ENCODE measurements at places on chromosomes 3 and 15. TPM values are rescaled to one million over a fixed set of nuclear protein-coding genes. Genes with fewer than 3 reads are reported as not detected.

The ISLR gene
- total RNA-seq, result 46.8 TPM

- no peak for DNase-seq
Observed at GRCh38 chr3:39990532-39990931, 181.1 kb downstream of the MYRIP start.

- DNase-seq, result no peak
Observed at GRCh38 chr15:90711842-90712241, 5.3 kb upstream of the BLM start.

The CTXN2 gene
- not detected for total RNA-seq

The TFDP2 gene
- 43.7 TPM for total RNA-seq

DNA sequence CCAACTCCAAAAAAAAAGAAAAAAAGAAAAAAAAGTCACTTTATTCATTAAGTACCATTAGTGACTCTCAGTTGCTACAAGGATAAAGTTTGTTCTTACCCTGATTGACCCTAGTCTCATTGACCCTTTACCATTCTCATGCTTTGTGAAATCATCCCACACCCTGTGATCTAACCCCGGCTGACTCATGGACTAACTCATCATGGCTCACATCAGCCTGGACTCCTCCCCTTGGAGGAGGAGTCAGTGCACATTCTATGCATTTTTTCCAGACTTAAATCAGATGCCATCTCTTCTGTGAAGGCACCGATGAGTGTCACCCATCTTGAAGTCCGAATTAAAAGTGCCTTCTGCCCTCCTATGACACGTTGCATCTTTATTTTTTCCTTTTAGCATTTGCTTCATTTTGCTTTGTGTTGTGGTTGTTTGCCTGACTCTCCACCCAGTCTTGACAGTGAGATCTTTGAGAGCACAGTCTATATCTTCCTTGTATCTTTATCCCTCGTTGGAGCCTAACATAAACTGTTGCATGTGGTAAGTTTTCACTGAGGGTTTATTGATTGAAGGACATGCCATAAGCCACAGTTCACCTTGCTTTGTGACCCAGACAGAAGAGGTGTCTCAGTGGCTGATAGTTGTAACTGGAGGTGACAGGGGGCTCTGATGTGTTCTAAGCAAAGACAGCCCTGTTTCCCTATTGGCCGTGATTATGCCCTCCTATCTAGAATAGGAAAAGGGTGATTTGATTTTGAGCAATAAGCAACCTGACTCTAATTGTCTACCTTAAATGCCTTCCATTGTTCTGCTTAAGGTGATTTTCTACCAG, 72.1 kb downstream of the IL1RAP start:
- no peak for DNase-seq

The ZNF502 gene
- 6.8 TPM for total RNA-seq

GRCh38 chr3:171415070-171415469, 45.1 kb downstream of the TNIK start:
- DNase-seq, result no peak

DNA sequence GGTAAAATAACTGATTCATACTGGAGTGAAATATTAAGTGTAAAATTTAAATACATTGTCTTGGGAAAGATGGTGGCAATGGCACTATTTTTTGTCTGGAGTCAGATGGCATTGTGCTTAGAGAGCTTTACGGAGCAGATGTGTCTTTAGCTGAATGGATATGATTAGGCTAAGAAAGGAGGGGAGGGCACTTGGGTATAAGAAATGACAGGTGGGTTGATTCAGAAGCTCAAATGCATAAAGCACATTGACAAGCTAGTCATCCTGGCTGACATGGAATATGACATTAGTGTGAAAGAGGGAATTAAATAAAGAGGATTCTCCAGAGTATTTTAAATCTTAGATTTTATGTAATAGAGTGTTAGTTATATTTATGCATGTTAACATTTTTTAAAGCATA, 570.1 kb upstream of the CBLB start:
- DNase-seq, result no peak

GRCh38 chr3:133209871-133210550, 171.8 kb downstream of the TMEM108 start:
- DNase-seq, result peak; percentile 93

DNA sequence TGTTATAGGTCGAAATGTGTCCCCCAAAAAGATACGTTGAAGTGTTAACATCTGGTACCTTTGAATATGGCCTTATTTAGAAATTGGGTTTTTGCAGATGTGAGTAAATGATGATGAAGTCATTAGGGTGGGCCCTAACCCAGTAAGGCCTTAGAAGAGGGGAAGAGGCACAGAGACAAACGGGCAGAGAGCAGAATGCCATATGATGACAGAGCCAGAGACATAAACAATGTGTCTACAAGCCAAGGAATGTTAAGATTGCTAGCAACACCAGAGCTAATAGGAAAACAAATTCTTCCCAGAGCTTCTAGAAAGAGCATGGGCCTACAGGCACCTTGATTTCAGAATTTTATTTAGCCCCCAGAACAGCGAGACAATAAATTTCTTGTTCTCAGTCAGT, 693.1 kb upstream of the NECTIN3 start:
- no peak for DNase-seq

DNA sequence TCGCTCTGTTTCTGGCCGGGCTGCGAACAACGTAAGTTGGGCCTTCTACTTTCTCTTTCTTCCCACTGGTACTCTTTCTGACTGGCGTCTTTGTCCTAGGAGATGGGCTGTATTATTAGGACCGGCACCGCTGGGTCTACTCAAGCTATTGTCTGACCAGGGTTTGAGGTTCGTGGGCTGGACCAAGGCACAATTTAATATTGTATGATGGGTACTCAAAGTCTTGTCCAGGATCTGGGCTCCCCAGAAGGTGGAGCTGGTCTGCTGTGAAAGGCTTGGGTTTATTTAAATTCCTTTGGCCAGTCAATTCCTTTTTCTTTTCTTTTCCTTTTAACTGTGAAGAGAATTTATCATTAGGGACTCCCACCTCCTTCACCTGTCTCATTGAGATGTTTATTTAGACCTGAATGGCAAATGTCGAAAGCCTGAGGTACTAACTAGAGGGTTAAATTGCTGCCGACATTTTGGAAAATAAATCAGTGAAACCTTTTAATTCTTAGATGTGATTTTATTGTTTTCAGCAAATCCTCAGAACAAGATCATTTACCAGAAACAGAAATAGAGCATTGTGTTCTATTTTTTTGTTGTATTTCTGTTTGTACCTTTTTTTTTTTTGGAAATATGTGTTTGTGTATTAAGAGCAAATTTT, 410 bp downstream of the LRRC49 start:
- peak; percentile 83 for DNase-seq

The SNRPA1 gene
- total RNA-seq, result 39.5 TPM

GRCh38 chr3:11059090-11059798, 66.7 kb downstream of the SLC6A1 start:
- peak; percentile 52 for DNase-seq

DNA sequence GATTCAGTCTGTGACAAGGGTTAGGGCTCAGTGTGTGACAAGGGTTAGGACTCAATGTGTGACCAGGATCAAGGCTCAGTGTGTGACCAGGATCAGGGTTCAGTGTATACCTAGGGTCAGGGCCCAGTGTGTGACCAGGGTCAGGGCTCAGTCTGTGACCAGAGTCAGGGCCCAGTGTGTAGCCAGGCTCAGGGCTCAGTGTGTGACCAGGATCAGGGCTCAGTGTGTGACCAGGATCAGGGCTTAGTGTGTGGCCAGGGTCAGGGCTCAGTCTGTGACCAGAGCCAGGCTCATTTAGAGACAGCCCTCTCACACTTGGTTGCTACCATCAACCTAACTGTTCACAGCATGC, 24.2 kb downstream of the LOXL1 start:
- no peak for DNase-seq

DNA sequence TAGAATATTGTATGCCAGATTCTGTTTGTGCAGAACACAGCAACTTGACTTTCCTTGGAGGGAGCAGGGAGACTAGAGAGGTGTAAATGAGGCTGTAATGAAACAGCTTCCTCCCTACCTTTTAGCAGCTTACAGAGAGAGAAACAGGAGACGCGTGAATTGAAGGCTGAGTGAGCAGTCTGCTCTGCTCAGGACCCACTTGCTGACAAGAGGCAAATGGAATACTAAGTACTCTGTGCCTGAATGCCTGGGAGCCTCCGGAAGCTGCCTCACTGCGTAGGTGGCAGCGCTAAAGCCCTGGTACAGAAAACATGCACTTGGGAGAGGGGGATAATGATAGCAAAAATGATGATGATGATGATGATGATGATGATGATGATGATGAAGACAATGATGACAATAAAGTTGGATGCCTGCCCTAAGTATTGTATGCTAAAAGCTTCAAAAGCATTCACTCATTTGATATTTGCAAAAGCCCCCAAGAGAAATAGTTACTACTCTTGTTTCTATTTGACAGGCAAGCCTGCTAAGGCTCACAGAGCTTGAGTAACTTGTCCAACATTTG, 548.9 kb downstream of the NTRK3 start:
- DNase-seq, result no peak

DNA sequence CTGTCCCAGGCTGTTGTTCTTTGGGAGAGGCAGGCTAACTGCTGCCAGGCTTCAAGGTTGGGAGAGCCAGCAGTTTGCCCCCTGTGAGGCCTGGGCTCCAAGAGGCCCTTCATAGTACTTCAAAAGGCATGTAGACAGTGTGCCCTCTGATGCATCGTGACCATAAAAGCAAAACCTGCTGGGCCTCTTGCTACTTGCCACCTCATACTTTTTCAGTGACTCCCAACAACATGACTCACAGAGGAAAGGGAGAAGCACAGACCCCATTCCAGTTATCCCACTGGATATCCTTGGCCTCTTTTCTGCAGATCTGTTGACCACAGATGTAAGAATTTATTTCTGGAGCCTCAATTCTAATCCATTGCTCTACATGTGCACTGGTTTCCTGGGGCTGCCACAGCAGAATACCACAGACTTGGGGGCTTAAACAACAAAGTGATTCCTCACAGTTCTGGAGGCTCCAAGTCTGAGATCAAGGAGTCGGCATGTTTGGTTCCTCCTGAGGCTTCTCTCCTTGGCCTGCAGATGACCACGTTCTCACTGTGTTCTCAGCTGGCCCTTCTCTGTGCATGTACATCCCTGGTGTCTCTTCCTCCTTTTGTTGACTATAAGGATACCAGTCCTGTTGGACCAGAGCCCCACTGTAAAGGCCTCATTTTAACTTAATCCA, 8.9 kb upstream of the NSMCE3 start:
- DNase-seq, result no peak

Measured in skin of body (tissue), 3 donors.